ENCODE measurements at places on chromosomes 4 and X. TPM values are rescaled to one million over a fixed set of nuclear protein-coding genes. Genes with fewer than 3 reads are reported as not detected.
A peak's percentile ranks its signal among the peaks of the same experiment; 100 is the strongest.

DNA sequence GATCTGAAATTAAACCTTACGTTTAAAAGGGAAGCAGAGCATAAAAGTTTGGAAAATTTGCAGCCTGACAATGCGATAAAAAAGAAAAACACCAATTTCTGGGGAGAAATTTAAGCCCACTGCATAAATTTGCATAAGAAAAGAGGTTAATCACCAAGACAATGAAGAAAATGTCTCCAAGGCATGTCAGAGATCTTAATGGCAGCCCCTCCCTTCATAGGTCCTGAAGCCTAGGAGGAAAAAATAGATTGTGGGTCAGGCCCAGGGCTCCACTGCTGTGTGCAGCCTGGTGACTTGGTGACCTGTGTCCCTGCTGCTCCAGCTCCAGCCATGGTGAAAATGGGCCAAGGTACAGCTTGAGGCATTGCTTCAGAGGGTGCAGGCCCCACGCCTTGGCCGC, 264.0 kb upstream of the CT83 start:
- DNase-seq, result no peak

DNA sequence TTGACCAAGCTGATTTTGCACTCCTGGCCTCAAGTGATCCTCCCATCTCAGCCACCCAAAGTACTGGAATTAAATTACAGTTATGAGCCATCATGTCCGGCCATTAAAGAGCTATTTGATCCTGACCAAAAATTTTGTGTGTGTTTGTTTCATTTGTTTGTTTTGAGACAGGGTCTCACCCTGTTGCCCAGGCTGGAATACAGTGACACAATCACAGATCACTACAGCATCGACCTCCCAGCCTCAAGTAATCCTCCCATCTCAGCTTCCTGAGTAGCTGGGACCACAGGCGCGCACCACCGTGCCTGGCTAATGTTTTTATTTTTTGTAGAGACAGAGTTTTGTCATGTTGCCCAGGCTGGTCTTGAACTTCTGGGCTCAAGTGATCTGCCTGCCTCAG, 82.9 kb upstream of the RBPJ start:
- DNase-seq, result no peak

The ETDB gene
- polyA plus RNA-seq, result not detected

GRCh38 chrX:26203561-26203960, 11.3 kb downstream of the MAGEB6 start:
- DNase-seq, result no peak

GRCh38 chr4:41361794-41362526, 105.2 kb downstream of the UCHL1 start:
- no peak for DNase-seq

The XKRX gene
- 0.30 TPM for polyA plus RNA-seq

The REELD1 gene
- 0.13 TPM for polyA plus RNA-seq

- peak; percentile 35 for DNase-seq
These were observed at the start of gene LDOC1 for GRCh38 chrX:141176586-141177451. Gene LDOC1, minus strand, starts transcription at chrX:141177129. Its CDS starts 108 bp downstream, at chrX:141177021.

The DGKK gene
- polyA plus RNA-seq, result 0.08 TPM

GRCh38 chr4:152535360-152535902, 461 bp downstream of the FBXW7 start:
- DNase-seq, result no peak

DNA sequence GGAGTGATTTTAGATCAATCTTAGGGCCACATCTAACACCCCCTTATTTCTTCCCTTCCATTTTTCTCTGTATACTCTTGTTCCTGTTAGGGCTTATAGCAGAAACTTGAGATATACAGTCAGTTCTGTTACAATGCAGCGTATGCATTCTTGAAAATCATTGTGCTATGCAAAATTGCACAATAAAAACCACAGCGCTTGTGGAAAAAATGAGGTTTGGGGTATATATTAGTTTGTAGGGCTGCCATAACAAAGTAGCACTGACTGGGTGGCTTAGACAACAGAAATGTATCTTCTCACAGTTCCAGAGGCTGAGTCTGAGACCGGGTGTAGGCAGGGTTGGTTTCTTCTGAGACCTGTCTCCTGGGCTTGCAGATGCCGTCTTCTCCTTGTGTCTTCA, 59.0 kb downstream of the WWC2 start:
- DNase-seq, result no peak

DNA sequence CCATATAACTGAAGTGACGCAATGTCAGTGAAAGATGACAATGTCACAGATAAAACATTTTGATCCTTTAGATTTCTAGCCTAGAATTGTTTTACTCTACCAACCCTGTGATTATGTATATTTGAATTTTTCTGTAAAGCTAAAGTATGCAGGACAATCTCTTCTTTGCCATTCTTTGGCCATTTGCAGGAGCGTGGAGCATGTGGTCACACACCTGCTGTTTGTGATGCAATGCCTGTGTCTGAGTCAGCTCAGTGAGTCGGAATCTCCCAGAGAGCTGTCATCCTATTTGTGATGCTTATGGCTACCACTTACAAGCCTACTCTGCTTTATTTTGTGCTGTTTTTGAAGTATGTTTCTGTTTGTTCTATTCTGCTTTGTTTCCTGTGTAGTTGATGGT, 214.5 kb downstream of the NAF1 start:
- DNase-seq, result no peak

DNA sequence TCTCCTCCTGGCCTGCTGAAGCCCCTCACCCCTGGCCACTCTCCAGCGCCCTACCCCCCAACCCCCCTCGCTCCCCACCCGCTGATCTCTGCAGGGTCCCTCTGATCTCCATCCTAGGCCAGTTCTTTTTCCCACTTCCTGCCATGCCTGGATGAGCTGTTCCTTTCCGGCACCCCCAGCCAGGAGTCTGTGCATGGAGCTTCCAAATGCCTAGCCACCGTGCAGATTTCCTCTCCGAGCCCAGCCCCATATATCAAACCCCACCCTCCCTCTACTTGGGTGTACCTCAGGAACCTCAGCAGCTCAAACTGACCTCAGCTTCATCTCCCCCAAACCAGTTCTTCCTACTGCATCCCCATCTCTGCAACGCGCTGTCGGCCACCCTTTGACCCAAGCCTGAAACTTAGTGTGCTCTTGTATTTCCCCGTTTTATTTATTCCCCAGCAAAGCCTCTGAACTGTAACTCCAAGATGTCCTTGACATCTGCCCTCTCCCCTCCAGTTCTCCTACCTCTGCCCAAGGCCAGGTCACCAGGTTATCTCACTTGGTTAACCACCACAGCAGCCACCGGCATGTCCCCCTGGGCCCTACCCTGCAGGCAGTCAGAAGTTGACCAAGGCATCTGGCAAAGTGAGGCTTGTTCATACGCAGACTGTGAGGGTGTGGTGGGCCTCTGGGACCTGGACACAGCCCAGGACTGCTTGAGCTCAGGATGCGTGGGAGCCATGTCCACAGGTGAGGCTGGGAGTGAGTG, 194.9 kb upstream of the PSAPL1 start:
- no peak for DNase-seq

- DNase-seq, result no peak
These were observed 1005.5 kb upstream of the GRID2 start for GRCh38 chr4:91298156-91298700.

The TBC1D9 gene
- polyA plus RNA-seq, result 14.2 TPM

GRCh38 chr4:16687011-16687410, 211.4 kb downstream of the LDB2 start:
- no peak for DNase-seq

The CD38 gene
- 1.4 TPM for polyA plus RNA-seq

DNA sequence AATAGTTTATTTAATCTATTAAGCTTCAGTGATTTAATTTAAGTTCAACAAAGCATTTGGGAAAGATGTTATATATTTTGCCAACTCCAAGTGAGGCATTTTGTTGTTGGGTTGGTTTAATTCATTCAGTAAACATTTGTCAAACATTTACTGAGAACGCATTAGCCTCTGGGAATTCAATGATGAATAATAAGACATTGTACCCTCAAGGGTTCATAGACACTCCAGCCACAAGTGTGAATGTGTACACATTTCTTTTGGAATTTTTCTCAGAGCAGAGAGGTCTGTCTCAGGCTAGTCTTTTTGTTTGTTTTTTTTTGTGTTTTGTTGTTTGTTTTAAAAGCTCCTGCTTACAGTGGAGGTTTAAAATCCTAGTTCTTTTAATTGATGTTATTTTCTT, 203.9 kb downstream of the SOWAHB start:
- DNase-seq, result no peak
